NCI-H1092 (cell line): ENCODE measurements at places on chromosomes 7 and 10.

- DNase-seq = peak; percentile 82
These were observed 44.5 kb downstream of the ICA1 start for GRCh38 chr7:8217200-8218068.

DNA sequence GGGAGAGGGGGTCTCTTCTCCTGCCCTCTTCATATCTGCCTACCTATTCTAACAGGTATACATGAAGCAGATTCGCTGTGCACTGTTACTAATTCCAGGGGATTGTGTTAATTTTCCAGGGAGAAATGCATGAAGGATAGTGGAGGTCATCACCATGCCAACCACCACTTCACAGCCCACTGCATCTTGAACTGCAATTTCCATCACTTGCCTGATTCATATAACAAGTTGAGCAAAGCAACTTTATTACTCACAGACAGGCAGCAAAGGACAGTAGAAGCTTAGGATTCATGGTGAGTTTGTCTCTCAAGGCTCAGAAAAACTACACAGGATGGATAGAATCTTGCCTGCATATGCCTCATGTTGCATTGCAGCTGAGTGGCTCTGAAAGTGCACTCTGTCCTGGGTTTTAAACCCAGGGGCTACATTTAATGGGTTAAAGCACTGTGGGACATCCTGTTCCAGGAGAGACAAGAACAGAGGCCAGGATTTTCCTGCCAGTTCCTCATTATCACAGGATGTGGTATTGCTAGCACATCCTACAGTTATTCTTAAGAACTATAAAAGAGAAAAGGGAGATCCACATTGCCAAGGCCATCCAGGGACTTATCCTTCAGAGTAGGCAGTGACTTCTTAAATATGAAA, 136.9 kb upstream of the PRSS1 start:
- DNase-seq = no peak

DNA sequence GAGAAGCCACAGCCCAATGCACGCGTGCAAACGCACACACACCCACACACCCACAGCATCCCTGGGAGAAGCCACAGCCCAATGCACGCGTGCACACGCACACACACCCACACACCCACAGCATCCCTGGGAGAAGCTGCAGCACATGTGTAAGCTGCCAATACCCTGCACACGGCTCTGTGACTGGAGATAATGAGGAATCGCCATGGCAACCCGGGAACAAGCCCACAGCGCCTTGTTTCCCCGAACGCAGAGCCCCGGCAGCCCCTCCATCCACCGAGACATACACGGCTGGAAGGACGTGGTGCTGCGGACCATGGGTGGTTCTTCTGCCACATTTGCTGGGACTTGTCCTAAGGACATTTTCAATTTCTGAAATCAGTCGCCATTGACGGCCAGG, 221.3 kb downstream of the PTPRN2 start:
- DNase-seq = no peak

DNA sequence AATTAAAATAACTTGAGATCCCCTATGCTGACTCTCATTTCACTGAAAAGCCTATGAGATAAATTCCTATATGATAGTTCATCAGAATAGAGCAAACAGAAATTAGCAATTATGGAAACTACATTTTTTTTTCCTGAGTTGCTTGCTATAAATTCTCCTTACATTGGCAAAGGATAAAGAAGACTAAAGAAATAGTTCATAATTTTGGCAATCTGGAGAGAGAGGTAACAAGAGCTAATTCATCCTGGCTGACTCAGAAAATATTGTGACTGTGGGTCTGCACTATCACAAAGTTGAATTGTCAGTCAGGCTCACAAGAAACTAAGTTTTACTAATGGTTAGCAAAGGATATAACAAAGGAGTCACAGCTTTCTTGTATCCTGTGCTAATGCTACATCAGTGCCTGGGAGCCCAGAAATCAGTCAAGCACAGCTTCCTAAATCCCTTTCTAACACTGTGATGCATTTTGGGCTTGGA, 483.0 kb downstream of the MAGI2 start:
- no peak for DNase-seq

DNA sequence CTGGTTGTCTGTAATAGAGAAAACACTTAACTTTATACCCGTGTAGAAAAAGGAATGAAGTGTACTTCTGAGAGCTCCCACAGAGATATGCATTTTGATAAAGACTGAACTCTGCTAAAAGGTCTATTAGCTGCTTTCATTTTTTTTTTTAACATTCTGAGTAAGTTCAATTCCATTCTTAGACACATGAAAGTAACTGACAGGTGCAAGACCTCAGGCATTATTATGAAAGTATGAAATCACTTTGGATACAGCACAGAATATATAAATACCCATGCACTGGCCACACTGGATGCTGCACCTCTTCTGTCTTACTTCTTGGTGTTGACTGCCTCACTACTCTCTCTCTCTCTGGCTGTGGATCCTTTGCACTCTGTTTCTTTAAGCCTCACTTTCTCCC, 46.2 kb downstream of the VWDE start:
- DNase-seq = no peak

- DNase-seq = no peak
These were observed 4.0 kb downstream of the UNC5B start for GRCh38 chr10:71216363-71216695.

- peak; percentile 34 for DNase-seq
These were observed 16.3 kb upstream of the ZMIZ1 start for GRCh38 chr10:79052291-79053080.

- peak; percentile 5 for DNase-seq
These were observed 847 bp upstream of the SCIN start for GRCh38 chr7:12569673-12570072.

GRCh38 chr10:356452-356851, 221.2 kb downstream of the ZMYND11 start:
- no peak for DNase-seq

GRCh38 chr7:117673367-117673766, 193.5 kb downstream of the CFTR start:
- DNase-seq = peak; percentile 98

- DNase-seq = no peak
These were observed 52.4 kb downstream of the PDIA4 start for GRCh38 chr7:148975896-148976295.

- no peak for DNase-seq
These were observed 140.1 kb upstream of the ZNF92 start for GRCh38 chr7:65233409-65234034.

DNA sequence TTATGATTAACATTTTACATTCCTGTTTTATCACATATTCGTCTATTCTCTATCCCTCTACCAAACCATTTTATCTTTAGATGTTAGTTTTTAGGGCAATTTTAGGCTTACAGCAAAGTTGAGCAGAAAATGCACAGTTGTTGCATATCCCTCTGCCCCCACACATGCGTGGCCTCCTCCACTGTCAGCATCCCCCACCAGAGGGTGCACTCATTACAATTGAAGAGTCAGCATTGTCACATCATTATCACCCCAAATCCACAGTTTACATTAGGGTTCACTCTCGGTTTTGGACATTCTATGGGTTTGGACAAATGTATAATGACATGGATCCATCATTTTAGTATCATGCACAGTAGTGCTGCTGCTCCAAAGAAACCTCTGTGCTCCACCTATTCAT, 86.4 kb downstream of the WDR37 start:
- no peak for DNase-seq

GRCh38 chr7:10474048-10474447, 499.6 kb upstream of the PHF14 start:
- DNase-seq = no peak

GRCh38 chr10:112990271-112990670, 40.2 kb downstream of the TCF7L2 start:
- DNase-seq = no peak

GRCh38 chr10:96789571-96790108, 42.5 kb upstream of the LCOR start:
- no peak for DNase-seq

GRCh38 chr10:105259201-105259600, 618.1 kb downstream of the SORCS3 start:
- no peak for DNase-seq
